Activated T-helper 1 cell treated with anti-CD3 and anti-CD28 coated beads, Interleukin-2, amount 50 U/mL, for 16 hours (primary cell): ENCODE measurements at places on chromosomes 4 and X.

DNA sequence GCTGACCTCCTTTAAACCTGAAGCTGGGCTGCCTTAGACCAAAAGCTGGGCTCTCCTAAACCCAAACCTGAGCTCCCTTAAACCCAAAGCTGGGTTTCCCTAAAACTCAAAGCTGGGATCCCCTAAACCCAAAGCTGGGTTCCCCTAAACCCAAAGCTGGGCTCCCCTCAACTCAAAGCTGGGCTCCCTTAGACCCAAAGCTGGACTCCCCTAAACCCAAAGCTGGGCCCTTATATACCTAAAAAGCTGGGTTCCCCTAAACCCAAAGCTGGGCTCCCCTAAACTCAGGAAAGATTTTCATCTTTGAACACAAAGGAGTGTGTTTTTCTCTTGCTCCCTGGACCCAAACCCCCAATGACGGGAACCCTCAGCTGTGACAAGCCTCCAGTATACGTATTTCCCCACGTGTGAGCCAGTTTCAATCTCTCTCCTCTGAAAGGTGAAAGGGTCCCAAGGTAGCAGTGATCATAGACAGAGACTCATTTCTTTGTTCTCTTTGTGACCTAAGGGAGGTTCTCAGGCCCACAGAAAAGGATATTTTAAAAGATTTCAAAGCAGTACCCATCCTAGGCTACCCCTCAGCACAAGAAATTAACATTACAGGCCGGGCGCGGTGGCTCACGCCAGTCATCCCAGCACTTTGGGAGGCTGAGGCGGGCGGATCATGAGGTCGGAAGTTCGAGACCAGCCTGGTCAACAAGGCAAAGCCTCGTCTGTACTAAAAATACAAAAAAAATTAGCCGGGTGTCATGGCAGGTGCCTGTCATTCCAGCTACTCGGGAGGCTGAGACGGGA, 31.3 kb upstream of the ASMTL start:
- DNase-seq = no peak

DNA sequence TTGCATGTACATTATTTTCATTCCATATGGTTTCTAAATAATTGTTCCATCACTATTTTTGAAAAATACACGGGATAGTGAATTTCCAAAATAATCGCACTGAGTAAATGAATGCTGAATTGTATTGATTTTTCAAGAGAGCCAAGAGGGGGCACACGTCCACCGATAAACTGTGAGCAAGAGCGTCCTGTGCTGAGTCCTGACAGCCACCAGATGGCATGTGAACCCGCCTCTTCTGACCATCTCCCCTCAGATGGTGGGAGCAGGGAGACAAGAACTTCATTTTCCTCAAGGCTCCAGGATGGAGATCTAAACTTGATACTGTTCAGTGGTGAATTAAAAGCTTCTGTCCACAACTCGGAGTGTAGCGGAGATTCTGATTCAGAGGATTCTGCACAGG, 30.6 kb upstream of the IL9R start:
- no peak for DNase-seq

DNA sequence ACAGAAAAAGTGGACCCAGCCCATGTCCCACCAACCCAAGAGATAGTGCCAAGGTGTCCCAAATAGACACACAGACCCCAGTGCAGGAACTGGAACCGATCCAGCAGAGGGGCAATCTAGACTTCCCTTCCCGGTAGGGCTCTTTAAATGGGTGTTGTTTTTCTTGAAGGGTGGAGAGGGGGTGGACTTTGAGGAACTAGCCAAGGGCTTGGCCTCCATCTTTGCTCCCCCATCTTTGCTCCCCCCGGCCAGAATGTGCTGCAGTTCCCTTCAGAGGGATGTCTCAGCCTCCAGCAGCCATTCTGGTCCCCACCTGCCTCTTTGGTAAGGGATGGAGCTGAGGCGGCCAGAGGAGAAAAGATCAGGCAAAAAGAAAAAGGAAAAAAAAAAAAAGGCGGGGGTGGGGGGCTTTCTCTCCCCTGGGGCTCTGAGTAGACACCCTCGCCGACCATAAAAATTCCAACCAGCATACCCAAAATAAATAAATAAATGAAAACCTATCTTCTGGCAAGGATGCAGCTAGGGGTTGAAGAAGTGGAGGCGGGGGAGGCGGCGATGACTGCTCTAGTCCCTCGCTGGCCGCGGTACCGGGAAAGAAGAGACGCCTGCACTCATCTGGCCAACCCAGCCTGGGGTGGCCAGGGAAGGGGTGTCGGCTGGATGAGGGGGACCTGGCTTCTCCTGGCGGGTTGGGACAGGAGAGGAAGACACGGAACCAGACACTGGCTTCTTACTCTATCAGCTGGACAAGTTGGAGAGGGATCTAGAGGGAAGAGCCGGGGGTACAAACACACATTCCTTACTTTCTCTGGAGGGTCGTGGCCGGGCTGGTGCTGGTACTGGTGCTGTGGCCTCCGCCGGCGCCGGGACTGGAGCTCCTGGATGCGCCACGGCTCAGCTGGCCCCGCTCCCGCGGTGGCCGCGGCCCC, 38.5 kb upstream of the IQSEC2 start:
- DNase-seq = no peak

DNA sequence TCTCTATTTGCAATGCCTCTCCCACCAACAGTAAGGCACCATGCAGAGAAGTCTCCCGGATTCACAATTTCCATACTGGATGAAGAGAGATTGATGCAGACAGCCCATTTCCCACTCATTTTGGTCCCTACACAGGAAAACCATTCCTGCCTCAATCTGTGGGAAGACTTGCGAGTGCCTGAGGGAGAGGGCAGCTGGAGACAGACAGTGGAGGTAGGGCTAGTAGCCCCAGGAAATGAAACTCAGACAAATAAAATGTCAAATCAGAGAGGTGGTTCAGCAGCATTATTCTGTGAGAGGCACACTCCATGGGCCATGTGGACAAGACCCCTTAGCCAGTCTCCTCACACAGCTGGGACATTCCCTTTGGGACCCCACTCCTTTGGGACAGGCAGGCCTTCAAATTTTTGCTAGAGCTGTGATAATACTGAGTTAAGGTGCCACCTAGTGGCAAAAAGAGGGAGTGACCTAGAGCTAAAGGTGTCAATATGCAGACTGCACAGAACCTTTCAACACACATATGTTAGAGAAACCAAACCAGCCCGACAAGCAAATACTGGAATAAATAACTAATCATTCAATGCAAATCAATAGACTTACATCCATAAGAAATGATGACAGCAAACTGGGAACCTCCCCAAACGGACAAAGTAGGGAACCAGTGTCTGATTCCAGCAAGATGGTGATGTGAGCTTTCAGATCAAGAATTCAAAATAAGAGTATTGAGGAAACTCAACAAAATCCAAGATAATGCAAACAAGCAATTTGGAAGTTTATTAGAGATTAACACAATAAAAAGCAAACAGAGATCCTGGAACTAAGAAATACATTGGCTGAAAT, 1865.3 kb upstream of the AGA start:
- DNase-seq = no peak

- no peak for DNase-seq
Observed at GRCh38 chr4:16082426-16083240, 1.2 kb downstream of the PROM1 start.

GRCh38 chr4:61201961-61202637, 2.0 kb downstream of the ADGRL3 start:
- DNase-seq = no peak

GRCh38 chrX:43866423-43866822, 15.8 kb downstream of the MAOB start:
- no peak for DNase-seq

GRCh38 chrX:45669715-45670340, 469.2 kb upstream of the DIPK2B start:
- DNase-seq = no peak

DNA sequence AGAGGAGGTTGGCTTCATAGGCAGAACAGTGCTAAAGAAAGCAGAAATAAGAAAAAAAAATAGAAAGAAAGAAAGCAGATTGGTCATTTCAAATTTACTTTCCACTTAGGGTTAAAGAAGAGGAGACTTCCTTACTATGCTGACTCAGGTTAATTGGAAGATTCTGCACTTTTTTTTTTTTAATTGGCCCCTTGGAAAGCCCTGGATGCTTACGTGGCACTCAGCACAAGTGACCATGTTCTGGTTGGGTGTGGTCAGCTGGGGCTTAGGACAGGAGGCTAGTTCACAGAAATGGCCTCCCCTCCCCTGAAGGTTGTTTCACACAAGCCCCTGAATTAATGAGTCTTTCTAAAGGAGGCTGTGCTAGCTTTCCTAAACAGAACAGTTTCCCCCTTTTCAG, 14.5 kb downstream of the MAGEA9B start:
- DNase-seq = no peak

DNA sequence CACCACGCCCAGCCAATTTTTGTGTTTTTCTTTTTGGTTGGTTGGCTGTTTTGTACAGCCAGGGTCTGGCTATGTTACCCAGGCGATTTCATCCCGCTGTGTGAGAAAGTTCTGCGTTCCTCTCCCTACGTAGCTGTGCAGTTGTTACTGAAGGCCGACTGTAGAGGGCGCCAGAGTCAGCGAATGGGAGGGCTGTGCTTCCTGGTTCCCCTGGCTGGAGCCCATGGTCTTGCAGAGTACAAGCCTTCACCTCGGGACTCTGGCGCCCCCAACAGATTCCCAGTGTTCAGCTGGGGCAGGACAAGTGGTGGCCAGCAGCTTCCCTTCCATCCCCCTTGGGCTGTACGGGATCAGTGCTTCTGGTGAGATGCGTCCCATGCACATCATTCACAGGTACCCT, 5.6 kb upstream of the CT45A1 start:
- DNase-seq = no peak

DNA sequence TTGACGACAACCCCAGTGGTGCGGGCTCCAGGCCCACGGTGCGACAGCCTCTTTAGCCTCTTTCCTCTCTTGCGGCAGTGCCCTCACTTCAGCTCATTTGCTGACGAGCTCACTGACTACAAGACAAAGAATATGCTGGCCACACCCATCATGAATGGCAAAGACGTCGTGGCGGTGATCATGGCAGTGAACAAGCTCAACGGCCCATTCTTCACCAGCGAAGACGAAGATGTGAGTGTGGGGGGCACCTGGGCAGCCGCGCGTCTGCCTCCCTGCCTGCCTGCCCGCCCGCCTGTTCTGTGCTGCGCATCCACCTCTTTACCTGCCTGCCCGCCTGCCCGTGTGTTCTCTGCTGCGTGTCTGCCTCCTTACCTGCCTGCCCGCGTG, 9.2 kb downstream of the PDE6B start:
- DNase-seq = no peak

- DNase-seq = no peak
Observed at GRCh38 chr4:33071535-33071934, 2351.4 kb downstream of the PCDH7 start.

DNA sequence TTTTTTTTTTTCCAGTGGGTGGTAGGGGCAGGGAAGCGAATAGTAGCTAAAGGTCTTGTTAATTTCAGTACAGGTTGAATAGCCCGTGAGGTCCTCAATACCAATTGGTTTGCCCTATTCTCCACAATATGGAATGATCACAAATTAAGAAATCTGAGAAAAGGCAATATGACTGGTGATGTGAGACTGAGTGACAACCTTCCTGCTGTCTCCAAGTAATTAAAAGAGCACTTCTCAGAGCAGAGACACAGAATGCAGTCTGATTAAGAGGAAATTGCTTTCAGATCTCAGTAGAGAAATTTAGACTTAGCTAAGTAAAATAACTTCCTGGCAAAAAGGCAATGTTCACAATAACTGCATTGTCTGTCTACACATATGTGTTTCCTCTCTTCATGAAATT, 23.0 kb downstream of the GPR174 start:
- DNase-seq = no peak

- no peak for DNase-seq
Observed at GRCh38 chr4:13701937-13702446, 74.5 kb upstream of the BOD1L1 start.

DNA sequence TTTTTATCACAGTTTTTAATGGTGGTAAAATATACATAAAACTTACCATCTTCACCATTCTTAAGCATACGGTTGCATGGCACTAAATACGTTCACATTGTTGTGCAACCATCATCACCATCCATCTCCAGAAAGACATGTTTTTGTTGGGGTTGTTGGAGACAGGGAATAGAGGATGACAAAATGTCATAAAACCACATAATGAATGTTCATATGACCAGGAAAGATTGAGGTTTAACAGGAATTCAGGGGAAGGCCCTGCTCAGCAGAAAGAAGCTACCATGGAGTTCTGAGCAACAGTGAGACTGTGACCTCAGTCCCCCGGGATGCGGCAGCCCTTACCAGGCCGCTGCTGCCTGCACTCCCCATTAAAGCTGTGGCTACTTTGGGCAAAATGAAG, 63.9 kb upstream of the TRIM2 start:
- DNase-seq = no peak

- no peak for DNase-seq
Observed at GRCh38 chr4:92519727-92520126, 216.0 kb downstream of the GRID2 start.

DNA sequence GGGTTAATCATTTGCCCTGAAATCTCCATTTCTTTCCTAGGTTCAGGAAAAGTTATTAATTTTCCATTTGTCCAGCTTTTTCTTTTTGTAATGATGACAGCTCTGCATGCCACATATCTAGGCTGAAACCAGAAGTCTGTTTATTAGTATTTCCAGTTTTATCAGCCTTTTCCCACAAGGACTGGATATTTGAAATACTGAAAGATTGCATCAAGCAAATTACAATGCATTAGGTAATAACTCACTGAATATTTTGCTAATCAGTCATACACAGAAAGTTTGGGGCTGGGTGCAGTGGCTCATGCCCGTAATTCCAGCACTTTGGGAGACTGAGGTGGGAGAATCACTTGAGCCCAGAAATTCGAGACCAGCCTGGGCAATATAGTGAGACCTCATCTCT, 21.5 kb downstream of the SLC9A7 start:
- DNase-seq = no peak

- no peak for DNase-seq
Observed at GRCh38 chr4:122548886-122549630, 71.8 kb downstream of the IL21 start.

GRCh38 chr4:165331823-165332222, 4.4 kb downstream of the MSMO1 start:
- no peak for DNase-seq

- no peak for DNase-seq
Observed at GRCh38 chr4:3208826-3209225, 40.1 kb upstream of the MSANTD1 start.

- no peak for DNase-seq
Observed at GRCh38 chrX:102835504-102836146, 101.4 kb upstream of the RAB40AL start.

- DNase-seq = no peak
Observed at GRCh38 chr4:85474356-85474755, 594 bp upstream of the ARHGAP24 start.

GRCh38 chrX:9878146-9878820, 88.9 kb upstream of the CLDN34 start:
- no peak for DNase-seq

DNA sequence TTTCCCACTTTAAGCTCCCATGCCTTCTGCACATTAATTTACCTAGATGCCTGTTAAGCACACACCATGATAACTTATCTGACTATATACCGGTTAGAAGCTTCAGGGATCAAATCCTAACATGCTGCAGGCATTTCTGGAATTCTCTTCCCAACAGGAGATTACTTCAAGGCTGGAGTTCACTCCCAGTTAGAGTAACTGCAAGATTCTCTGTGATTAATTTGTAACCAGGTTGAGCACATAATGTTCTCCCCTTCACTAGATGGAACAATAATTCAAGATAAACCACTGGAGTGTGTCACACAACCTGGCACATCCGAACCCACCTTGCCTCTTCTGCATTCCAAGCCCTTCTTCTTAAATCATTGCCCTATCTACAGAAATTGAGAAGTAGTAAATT, 11.8 kb upstream of the UGT2A3 start:
- DNase-seq = no peak
